ENCODE measurements at places on chromosomes 11 and 22.

- DNase-seq, result no peak
These were observed 11.1 kb downstream of the KCNJ4 start for GRCh38 chr22:38443628-38444521.

GRCh38 chr11:28808771-28809170, 700.6 kb downstream of the METTL15 start:
- no peak for DNase-seq

- DNase-seq, result no peak
These were observed 597 bp downstream of the RPUSD4 start for GRCh38 chr11:126210871-126211235.

DNA sequence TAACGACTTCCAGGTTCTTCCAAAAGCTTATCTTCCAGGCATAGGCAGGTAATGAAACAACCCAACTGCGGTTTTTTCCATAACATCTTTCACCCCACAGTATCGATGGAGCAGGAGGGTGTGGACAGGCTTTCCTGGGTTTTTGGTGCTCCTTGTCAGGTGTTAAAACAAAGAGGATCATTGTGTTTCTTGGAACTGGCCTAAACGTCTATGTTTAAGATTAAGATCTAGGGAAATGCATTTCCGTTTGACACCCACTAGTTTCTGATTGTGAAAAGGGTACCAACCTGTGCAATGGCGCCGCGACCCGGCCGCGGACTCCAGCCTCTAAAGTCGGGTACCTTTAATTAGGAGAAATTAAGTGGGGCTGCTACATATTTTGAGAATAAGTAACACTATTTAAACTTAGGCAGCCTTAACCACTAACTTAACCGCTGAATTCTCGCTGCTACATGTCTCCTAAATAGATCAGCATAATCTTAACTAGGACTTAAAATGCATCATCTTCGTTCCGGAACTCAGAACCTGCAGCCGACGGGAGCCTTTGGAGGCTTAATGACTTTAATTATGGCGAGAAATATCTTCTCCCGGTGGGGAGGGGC, 31.5 kb downstream of the C22orf31 start:
- no peak for DNase-seq

- DNase-seq, result no peak
These were observed 8.9 kb upstream of the PPP2R1B start for GRCh38 chr11:111774955-111775710.

DNA sequence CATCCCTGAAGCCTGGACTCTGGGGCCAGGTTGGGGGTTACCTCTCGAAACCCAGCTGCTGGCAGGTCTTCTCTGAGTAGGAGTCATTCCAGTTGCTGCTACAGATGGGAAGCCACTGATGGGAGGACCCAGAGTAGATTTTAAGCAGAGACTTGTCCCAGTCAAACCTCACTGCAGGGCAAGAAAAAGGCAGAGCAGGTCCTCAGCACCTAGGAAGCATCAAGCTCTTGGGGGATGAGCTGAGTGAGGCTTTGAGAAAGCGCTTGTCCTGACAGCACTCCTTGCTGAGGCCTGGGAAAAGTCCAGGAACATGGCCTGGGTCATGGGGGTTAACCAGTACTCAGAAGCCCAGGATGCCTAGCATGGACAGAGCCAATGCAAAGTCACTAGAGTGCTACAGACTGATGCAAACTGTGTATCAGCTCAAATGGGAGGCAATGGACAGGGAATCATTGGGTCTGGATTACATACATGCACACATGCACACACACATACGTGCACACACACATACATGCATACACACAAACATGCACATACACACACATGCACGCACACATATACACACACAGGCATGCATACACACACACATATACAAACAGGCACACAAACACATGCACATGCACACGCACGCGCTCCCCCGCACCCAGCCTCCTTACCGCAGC, 15.3 kb downstream of the TMPRSS13 start:
- DNase-seq, result no peak

GRCh38 chr11:112459001-112459400, 198.3 kb upstream of the PLET1 start:
- no peak for DNase-seq

- DNase-seq, result no peak
These were observed 12.3 kb downstream of the IL17RA start for GRCh38 chr22:17097062-17097461.

DNA sequence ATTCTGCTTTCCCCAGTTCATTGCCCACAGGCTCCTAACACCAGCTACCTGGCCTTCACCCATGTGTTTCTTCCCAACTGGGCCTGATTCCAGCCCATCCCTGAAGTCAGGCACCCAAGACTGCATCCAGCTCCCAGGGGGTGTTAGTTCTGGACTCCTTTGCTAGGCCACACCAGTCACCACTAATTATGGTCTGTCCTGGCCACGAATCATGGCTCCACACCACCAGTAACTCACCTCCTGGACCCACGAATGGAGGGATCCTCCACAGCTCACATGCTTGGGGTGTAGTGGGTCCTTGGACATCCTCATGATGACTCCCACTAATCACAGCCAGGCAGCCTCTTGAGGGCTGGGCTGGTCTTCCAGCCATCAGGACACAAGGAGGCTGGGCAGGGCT, 3.6 kb upstream of the RASL10A start:
- DNase-seq, result no peak

DNA sequence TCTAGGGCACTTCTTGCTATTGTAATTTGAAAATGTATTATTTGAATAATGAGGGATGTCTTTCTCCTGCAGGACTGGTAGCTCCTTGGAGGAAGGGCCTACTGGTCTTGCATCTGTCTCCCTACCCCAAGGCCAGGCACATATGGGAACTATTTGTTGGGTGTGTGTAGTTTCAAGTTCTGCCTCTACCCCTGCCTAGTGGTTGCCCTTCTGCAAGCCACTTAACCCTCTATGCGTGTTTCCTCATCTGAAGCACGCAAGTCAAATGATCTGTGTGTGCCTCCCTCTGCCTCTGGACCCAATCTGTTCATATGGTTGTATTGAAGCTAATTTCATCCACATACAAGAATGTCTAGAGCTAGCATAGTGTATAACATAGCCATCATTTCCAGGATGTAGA, 67.0 kb downstream of the WNT11 start:
- no peak for DNase-seq

DNA sequence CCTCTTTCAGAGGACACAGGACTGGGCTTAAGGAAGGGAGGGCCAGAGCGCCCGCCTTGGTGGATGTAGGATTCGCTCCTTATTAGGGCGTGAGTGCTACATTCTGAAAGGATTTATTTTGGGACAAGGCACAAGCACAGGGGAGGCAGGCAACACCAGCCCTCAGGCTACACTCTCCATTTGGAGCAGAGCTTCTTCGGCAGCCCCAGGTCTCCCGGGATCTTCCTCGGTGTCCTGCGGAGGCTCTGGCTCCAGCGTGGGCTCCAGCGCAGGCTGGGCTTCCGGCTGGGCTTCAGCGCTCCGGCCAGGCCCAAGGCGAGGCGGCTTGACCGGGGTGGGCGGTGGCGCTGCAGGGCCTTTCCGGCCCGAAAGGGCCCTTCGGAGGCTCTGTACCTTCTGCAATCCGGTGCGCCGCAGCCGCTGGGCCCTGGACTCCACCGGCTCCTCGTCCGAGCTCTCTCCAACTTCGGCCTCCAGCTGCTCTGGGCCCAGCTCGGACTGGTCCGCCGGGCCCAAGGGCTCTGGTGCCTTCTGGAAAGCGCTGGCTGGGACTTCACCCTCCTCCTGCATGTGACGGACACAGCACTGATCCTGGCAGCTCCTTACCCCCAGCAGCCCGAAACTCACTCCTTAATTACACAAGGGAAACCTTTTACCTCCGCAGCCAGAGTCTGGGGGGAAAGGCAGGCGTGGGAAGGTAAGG, 1.1 kb downstream of the CAVIN3 start:
- no peak for DNase-seq

GRCh38 chr11:6587360-6587953, 16.0 kb downstream of the RRP8 start:
- no peak for DNase-seq

DNA sequence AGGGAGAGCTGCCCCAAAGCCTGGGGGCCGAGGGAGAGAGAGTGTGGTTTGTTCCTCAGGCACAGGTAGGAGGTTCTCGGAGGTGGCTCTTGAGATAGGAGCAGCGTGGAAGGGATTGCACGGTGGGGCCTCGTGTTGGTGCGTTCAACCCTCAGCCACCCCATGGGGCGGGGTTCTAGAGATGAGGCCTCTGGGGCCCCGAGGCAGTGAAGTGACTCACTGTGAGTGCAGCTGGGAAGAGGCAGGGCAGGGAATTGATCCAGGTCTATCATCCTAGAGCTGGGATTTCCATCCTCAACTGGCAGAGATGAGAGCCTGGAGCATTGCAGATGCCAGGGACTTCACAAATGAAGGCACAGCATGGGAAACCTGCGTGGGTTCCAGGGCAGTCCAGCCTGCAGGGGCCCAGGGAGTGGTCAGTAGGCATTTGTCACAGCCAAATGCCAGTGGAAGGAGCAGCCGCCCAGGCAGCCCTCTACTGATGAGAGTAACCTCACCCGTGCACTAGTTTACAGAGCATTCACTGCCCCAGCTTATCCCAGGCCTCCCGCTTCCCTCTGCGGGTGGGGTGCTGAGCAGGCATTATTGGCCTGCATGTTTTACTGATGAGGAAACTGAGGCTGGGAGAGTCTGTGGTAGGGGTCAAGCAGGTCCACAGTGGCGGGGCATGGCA, 5.1 kb upstream of the SMARCB1 start:
- DNase-seq, result no peak

- no peak for DNase-seq
These were observed 56.8 kb downstream of the CDKN1C start for GRCh38 chr11:2828585-2829330.

DNA sequence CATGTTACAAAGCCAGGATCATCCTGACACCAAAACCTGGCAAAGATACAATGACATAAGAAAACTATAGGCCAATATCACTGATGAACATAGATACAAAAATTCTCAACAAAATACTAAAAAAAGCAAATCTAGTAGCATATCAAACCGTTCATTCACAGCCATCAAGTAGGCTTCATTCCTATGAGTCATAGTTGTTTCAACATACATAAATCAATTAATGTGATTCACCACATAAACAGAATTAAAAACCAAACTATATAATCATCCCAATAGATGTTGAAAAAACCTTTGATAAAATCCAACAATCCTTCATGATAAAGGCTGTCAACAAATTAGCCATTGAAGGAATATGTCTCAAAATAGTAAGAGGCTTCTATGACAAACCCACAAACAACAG, 1007.2 kb upstream of the RAG2 start:
- no peak for DNase-seq

DNA sequence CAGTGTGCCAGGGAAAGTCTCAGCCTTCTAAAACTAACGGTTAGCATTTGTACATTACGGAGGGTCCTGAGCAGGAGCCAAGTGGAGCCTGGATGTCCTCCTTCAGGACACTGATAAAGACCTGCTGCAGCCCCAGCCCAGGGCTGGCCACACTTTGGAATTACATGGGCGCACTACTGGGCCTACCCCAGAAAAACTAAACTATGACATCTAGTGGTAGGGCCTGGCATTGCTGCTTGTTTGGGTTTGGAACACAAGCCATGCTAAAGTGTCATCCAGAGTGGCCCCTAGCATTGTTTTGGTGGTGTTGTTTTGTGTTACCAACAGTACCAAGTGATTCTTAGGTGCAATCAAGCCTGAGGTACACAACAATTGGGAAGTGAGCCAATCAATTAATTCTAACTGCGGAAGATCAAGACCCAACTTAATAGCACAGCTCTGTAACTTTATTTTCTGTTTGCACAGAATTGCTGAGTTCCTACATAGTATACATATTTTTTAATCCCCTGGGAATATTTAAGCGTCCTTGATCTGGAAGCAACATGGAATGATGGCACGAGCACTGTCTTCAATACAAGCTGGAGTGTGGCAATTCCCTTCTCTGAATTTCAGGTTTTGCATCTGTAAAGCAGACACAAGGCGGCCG, 340.7 kb downstream of the LARGE1 start:
- DNase-seq, result no peak

- DNase-seq, result no peak
These were observed 84.5 kb downstream of the NECTIN1 start for GRCh38 chr11:119644502-119644901.

DNA sequence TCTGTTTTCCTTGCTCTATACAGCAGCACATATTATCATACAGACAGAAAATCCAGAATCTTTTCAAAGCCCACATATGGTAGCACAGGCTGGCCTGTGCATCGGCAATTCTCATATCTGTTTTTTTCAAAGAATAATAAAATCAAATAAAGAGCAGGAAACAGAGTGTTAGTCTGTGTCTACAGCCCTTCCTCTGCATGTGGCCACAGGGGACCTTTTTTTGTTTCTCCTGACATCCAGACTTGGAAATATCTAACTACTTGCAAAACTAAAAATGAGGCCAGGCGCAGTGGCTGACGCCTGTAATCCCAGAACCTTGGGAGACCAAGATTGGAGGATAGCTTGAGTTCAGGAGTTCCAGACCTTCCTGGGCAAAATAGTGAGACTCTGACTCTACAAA, 20.3 kb downstream of the LAYN start:
- DNase-seq, result no peak

- DNase-seq, result no peak
These were observed 29.5 kb upstream of the FTH1 start for GRCh38 chr11:61996933-61997332.

DNA sequence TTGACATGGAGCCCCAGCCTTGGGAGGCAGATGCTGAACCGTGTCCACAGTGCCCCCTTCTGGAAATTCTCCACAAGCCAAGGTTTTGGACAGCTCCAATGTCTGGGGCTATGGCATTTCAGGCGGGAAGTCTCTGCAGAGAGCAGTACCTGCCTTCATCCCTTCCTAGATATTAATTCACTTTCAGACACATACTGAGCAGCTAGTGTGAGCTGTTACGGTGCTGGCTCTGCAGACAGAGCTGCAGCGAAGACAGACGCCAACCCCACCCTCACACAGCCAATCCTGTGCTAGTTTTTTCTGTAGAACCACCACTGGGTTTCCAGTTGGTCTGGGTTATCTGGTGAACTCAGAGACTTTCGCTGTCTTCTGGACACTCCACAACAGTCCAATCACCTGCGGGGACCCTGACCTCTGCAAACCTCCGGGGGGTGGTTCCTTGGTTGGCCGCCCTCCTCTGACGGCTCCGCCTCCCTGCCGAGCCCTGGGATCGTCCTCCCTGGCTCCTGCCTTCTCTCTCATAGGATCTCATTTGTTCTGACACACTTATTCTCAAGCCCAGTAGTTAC, 9.1 kb downstream of the LMF2 start:
- peak; percentile 52 for DNase-seq

- DNase-seq, result no peak
These were observed 17.4 kb downstream of the SMCO4 start for GRCh38 chr11:93525601-93526345.

DNA sequence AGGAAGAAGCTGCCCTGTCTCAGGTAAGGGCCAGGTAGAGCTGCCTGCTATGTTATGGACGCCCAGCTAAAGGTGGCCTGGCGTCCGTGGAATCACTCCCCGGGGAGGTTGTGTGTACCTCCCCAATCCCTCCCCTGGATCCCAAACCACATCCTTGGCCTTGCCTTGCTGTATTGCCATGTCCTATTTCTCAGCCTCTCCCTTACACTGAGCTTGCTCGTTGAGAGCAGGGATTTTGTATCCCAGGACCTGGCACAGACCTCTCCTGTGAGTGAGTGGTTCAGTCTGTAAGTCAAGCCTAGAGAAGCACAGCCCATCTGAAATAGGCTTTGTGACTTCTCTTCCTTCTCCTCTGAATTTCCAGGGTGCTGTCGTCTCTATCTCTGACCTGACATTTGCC, 53.9 kb downstream of the TRAF6 start:
- DNase-seq, result no peak
